ENCODE measurements at places on chromosomes 11 and 22.

- no peak for DNase-seq
Observed at GRCh38 chr11:2665526-2666400, 34.0 kb downstream of the KCNQ1OT1 start.

- no peak for DNase-seq
Observed at GRCh38 chr11:120041625-120042024, 96.3 kb downstream of the TRIM29 start.

- no peak for DNase-seq
Observed at GRCh38 chr11:83257761-83258168, 28.4 kb downstream of the CCDC90B start.

- DNase-seq, result no peak
Observed at GRCh38 chr11:32838505-32839274, 9.0 kb downstream of the PRRG4 start.

- DNase-seq, result no peak
Observed at GRCh38 chr11:79931692-79932091, 490.9 kb upstream of the TENM4 start.

- DNase-seq, result no peak
Observed at GRCh38 chr22:20533095-20533878, 25.9 kb downstream of the MED15 start.

GRCh38 chr11:78338138-78338537 is 79.5 kb downstream of the GAB2 start:
- DNase-seq, result no peak

DNA sequence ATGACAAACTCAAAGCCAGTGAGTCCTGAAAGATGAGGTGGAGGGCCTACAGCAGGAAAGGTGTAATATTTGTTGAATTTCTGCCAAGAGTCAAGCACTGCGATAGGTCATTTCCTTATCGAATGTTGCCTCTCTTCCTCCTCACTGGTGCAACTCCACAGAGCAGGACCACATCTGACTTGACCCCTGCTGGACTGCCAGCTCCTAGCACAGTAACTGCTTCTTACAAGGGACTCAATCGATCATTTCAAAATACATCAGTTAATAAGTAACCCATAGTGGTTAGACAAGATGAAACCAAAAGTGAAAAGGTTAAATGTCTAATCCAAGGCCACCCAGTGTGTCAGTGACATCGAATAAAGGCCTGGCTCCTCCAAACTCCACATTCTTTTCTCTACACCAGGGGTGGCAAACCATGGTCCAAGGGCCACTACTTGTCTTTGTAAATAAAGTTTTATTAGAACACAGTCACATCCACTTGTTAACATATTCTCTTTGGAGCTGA is 98.5 kb upstream of the CSNK2A3 start:
- peak; percentile 56 for DNase-seq

- DNase-seq, result no peak
Observed at GRCh38 chr11:118928870-118929500, 3.3 kb upstream of the BCL9L start.

DNA sequence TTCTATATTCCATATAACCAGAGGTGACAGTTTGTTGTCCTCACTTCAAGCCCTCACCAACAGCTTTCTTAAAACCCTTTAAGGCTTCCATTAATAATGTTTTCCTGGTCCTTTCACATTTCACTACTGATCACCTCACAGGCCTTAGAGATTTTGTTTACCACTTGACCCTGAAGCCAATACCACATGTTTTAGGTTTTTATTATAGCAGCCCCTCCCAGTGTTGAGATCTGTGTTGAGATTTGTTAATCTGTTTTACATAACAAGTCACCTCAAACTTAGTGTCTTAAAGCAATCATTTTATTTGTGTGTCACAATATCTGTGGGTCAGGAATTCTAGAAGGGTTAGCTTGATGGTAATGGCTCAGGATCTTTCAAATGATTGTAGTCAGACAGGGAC is 49.9 kb downstream of the FAR1 start:
- DNase-seq, result no peak

DNA sequence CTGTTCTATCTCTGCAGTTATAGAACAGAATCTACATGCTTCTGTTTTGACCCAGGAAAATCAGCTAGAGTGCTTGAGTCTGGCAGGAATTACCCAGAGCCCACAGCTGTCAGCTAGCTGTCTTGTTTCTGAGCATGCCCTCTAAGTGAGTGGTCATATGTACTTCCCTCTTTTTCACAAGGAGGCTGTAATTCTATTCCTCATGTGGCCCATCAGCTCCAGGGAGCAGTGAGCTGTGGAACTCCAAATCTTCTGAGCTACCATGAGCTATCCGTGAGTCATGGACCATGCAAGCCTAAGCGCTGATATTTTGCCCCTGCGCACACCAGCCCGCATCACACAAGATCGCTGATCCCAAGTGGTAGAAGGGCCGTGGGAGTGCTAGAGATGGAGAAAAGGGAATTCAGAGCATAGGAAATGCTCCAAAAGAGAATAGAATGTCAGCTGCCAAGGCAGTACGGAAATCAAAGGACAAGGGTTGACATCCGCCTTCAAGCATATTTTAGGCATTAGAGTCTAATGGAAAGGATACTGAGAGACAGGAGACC is 5.4 kb downstream of the FJX1 start:
- DNase-seq, result no peak

DNA sequence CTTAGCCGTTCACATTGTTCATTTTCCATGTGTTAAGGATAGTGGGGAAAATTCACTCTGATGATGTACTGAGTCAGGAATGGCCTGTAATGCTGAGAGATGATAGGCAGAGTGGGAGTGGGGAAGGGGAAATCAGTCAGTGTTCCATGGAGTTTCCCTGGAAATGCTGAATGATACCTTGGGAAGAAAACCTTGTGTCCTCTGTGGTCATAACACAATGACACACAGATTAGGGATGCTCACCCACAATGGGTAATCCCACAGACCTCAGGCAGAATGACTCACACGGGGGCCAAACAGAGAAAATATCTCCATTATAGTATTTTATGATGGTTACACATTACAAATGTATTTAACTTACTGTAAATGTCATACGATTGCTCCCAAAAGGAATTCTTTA is 118.0 kb downstream of the SNX19 start:
- DNase-seq, result no peak

DNA sequence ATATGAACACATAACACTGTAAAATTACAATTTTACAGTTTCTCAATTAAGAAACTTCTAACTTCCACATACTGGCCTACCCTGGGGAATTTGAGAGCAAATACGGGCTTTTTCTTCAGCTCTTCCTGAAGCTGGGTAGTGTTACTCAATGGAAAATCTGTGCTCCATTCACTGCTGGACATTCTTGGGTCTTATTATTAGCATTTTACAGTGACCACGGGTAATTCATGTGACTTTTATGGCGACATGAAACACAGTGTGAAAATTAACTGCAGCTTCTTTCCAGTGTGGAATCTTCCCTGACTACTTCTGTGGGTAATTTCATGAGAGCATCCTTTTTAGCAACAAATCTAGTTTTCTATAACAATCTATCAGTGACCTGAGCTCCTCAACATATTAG is 423.7 kb upstream of the ANO5 start:
- no peak for DNase-seq

DNA sequence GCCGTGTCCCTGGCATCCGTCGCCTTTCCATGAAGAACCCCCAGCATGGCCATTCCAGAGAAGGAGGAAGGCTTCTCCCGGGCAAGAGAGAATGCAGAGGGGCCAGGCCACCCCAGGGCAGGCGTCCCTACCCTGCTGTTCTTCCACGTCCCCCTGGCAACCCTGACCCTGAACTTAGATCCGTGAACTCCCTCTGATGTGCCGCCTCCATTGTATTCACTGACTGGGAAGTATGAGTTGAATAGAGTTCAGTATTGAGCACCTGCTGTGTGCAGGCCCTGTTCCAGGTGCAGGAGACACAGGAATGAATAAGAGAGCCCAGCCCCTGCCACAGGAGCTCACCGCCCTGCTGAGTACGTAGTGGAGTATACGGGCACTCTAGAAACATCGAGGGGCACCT is 29.1 kb upstream of the RELT start:
- no peak for DNase-seq

GRCh38 chr11:90192869-90193582 is 29.8 kb downstream of the CHORDC1 start:
- no peak for DNase-seq

DNA sequence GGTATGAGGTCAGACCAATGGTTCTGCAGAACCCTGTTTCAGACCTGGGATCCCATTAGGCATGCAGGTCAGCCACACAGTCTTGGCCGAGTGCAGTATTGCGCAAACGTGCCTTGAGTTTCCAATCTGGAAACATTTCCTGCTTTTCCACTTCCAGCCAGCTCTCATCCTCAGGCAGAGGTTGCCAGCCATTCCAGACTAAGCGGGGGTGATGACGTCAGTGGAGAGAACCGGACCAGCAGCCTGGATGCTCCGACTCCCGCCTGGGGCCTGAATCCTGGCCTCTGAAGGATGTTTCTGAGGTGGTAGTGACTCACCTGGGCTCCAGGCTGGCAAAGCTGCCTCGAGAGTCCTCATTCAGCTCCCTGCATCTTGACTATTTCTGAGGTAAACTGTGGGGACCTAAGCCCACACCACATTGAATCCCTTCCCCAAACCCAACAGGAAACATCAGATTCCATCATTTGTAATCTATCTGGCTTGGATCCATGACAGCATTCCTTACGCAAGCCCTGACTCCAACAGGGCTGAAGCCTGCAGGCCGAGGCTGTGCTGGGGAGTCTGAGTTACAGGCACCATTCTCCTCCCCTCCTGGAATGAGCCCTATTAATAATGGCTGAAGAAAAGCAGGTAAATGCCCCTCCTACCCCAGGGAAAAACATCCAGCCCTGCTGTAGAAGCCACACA is 83.0 kb downstream of the ABTB2 start:
- no peak for DNase-seq

DNA sequence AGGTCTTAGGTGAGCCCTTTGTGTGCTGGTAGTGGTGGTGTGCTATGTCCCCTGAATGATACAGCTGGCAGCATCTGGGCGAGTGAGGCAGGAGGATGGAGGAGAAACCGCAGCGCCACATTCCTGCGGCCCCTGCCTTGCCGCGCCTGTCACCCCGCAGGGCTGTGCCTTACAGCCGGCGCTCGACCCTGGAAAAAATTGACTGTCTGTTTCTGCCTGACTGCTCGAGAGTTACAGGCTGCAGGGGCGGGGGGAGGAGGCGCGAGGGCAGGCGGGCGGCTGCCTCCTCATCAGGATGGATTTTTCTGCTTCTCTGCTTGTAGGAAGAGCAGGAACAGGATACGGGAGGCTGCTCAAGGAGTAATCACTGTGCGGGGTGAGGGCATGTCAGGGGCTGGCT is 443.4 kb downstream of the MIAT start:
- DNase-seq, result no peak

- no peak for DNase-seq
Observed at GRCh38 chr11:65489035-65489705, 9.7 kb upstream of the MALAT1 start.

DNA sequence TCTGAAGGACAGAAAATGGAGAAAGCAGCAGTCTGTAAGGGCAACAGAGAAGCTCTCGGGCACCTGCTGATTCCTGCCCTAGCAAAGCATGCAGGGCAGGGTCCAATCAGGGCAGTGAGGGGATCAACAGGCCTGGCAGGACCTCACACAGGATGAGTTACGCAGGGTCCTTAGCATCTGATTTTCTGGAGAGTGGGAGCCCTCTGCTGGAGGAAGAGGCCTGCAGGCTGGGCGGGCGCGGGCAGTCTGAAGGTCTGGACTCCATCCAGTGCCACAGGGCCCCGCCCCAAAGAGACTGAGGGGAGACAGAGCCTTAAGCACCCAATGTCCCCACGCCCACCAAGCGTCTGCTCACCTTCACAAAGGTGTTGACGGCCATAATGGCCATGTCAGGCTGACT is 28.9 kb downstream of the AP1B1 start:
- DNase-seq, result no peak

- no peak for DNase-seq
Observed at GRCh38 chr11:118618115-118618990, 10.9 kb downstream of the PHLDB1 start.

- no peak for DNase-seq
Observed at GRCh38 chr11:71519546-71519945, 7.5 kb upstream of the KRTAP5-7 start.

DNA sequence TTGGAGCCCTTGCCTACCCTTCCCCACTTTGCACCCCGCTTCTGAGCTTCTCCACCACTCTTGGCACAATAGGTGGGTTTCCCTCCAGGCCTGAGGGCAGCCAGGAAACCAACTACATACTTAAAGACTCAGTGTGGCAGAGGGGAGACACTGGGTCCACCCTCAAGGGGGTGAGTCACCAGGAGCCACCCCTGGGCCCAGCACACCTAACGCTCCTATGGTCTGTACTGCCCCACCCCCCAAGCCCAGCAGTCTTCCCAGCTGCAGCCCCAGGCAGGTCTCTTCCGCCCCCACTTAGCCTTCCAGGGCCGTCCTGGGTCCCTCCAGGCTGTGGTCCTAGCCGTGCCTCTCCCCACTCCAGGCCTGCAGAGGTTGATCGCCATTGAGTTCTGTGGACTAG is 3.2 kb upstream of the TMPRSS13 start:
- DNase-seq, result no peak

DNA sequence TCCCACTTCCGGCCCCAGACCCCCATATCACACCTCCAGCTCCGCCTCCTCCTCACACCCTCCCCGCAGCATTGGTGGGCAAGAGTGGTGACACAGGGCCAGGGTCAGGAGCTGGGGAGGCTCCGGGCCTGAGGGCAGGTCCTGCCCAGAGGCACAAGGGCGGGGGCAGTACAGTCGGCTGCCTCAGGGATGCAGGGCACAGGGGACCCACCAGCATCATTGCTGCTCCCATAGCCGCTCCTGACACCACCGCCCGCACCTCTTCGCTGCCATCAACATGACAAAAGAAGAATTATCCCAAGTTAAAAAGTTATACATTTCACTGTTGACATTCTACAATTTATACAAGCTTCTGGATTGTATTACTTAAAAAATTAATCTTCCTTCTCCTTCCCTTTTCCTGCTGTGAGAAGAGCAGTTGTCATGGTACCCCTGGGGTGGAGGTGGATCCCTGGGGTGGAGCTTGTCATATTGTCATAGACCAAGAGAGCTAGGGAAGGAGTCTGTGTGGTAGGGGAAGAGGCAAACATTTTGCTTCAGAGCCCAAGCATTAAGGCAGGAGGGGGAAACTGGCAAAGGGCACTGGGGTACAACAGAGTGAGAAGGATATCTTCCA is 4.1 kb downstream of the SBF2 start:
- DNase-seq, result no peak

DNA sequence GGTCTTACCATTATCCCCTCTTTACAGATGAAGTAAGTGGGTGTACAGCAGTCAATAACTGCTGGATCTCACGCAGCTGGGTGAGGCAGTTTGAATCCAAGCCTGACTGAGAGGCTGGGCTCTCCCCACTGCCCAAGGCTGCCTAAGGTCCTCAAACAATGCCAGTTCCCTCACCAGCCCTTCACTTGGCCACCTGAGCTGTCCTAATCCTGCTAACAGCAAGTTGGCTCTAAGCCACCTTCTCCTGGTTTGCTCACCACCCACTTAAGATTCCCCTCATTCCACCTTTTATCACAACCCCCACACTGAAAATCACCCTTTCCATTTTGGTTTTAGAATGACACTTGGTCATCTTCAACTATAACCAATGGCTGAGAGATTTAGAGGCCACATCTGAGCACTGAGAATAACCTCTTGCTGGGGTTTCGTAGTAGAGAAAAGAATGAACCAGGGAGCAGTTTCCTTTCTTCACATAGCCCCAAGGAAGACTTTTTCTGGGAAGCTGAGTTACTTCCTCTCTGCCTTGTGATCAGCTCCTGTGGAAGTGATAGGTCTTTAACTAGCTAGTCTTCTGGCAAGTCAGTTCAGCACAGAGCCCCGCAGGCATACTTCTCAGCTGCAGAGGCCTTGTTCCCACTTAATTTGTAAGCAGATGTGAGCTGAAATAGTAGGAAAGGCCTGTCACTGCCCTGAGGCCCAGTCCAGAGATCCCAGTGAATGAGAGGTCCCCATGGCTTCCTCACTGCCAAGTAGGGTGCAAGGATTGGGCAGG is 57.8 kb upstream of the TTC12 start:
- no peak for DNase-seq

- DNase-seq, result no peak
Observed at GRCh38 chr11:120819437-120820365, 204.2 kb upstream of the TBCEL start.
